ENCODE measurements at places on chromosomes 5 and 9.

DNA sequence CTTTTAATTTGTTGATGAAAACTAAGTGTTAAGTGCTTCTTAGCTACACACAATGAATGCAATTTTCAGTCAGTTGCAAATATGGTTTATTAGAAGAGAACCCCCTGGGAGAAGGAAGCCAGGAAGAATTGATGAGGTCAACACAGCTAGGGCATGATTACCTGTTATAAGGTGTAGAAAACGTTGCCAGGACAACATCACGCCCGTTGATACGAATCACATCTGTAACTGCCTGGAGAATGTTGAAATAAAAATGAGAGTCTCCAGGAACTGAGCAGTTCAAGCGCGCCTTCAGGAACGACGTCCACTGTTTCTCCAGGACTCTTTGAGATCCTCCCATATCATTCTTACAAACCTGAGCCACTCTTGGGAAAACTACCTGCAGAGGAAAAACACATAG lies 88.0 kb downstream of the SEMA6A start:
- DNase-seq = peak; percentile 17

DNA sequence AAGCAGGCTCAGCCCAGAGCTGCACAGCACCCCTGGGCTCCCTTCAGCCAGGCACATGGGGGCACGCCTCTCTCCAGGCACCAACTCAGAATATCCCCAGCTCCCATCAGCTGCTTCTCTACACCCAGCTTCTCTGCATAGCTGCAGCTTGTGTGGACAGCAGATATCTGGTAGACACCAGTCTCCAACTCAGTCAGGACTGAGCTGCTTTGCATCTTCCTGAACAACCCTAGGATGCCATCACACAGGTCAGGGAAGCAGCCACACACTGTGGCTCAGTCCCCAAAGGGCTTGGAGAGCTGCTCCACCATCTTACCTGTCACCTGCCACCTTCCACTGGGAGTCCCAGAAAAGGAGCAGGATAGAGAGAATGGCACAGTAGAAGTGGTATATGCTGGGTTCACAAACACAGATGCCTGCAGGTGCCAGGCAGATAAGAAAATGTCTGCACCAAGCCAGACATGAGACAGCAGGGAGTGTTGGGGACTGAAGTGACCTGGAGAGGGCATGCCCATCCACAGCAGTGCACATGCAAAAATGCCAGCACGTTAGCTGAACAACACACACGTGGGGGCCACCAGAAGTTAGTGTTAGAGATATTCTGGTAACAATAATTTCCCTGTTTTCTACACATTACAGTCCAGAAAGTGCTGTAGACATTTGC lies 42.0 kb downstream of the THBS4 start:
- no peak for DNase-seq

GRCh38 chr5:25412116-25412661 lies 767.4 kb upstream of the CDH10 start:
- no peak for DNase-seq

GRCh38 chr9:34686231-34686630 lies 4.8 kb downstream of the CCL19 start:
- DNase-seq = no peak

DNA sequence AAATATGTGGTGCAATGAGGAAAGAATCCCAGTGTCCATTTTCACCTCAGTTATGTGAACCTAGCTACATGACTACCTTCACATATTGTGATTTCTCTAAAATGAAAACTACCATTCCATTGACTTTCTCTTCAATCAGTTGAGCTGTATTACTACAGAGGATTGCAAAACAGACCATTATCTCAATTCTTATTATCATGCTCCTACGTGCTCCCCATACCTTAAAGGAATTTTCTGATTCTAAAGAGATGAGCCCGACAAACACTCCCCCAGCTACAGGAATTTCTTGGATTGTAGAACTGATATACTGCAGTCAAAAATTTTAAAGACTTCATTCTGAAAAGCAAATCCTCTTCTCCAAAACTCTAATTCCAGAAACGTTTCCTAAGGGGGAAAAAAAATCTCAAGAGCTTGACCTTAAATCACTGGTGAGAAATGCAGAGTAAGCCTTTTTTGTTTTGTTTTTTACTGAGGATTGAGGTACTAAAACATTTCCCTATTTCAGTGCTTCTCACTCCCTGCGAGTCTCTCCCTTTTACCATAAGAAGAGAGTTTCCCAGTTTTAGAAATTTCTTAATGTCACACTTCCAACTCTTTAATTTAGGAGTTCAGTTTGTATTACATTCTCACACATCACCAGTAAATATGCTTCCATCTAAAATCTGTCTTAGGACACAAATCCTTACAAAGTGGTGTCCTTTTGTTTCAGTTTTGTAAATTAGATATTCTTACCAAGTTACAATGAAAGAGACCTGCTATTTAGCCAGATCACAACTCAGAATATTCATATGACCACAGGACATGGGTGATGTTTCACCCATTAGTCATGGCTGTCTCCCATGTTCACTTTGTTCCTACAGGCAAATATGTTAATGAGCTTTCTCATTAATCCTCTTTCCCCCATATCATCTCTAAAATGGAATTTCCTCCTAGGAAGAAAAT lies 203.8 kb downstream of the TSSK1B start:
- peak; percentile 86 for DNase-seq

GRCh38 chr9:86685556-86685955 lies 261.8 kb downstream of the GAS1 start:
- DNase-seq = no peak

DNA sequence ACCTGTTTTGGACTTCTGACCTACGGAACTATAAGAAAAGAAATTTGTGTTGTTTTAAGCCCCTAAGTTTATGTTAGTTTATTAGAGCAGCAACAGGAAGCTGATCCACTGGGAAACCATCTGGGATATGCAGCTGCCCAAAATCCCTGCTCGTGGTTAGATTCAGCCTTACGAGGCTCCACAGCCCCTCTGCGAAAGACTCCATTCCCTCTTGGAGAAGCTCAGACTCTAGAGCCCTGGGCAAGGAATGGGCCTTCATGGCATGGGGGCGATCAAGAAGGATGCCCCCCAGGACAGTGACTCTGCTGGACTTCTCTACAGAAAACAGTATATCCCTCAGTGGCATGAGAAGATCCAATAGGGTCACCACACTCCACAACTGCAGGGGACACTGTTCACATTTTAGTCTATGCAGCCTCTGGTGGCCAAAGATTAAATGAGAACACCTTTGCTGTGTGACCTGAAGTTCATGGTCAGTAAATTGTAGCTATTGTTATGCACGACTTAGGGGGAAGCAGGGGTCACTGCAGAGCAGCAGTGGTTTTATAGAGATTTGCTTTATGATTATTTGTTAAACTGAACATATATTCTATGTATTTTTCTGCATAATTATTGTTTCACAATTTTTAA lies 21.1 kb downstream of the IRF1 start:
- no peak for DNase-seq

DNA sequence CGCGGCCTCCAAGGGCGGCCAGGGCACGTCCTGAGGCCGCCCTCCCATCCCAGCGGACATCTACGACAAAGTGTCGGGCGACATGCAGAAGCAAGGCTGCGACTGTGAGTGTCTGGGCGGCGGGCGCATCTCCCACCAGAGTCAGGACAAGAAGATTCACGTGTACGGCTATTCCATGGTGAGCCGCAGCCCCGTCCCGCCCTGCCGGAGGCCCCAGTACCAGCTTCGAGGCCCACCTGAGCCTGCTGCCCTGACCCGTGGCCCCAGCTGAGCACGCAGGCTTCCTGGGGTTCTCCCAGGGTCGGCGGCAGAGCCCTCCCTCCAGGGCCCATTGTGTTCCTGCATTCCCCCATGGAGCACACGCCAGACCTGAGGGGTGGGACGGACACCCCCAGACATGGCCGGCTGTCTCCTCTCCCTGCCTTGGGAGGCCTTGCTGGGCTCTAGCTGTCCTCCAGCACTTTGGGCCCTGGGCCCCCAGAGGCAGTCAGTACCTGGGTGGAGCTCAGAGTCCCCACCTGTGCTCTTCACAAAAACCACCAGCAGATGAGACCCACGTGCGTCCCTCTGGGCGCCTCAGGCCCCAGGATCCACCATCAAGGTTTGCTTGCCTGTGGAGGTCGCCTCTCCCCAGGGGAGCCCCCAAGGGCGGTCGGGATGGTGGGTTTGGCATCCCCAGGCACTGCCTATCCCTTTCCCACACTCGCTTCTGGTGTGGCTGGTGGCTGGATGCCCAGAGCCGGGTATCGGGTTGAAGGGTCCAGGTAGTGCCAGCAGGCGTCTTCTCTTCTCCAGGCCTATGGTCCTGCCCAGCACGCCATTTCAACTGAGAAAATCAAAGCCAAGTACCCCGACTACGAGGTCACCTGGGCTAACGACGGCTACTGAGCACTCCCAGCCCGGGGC lies 1.0 kb downstream of the PHPT1 start:
- DNase-seq = no peak

DNA sequence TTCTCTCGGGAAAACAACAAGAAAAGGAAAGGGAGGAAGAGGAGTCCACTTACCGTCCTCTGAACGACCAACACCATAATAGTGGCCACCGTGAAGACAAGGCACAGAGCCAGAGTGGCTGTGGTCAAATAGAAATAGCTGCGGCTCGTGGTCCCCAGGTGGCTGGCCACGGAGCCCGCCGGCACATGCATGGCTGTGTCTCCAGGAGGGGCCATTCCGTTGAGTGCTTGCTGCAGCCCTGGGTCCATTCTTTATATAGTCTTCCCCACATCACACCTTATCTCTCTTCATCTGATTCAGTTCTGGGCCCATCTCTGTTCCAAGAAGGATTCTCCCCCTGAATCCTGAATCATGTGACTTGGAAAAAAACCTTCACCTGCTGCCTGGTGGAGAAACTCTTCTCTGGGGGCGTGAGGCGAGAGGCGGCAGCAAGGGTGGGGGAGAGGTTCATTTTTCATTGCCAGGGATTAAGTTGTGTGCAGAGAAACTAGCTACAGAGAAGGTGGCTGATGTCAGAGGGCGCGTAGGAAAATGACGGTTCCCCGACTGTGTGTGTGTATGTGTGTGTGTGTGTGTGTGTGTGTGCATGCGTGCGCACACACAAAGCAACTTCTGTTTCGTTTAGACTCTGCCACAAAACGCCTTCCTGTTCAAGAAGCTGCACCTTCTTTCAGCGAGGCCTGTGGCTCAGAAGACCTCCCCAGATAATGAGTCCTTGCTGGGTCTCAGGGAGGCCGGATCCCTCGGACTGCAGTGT lies at the start of gene TNFSF8:
TNFSF8 (minus strand) TSS at position 536 of the 757 bp plus-strand sequence; CDS start at position 248, 288 bp downstream.
- no peak for DNase-seq

DNA sequence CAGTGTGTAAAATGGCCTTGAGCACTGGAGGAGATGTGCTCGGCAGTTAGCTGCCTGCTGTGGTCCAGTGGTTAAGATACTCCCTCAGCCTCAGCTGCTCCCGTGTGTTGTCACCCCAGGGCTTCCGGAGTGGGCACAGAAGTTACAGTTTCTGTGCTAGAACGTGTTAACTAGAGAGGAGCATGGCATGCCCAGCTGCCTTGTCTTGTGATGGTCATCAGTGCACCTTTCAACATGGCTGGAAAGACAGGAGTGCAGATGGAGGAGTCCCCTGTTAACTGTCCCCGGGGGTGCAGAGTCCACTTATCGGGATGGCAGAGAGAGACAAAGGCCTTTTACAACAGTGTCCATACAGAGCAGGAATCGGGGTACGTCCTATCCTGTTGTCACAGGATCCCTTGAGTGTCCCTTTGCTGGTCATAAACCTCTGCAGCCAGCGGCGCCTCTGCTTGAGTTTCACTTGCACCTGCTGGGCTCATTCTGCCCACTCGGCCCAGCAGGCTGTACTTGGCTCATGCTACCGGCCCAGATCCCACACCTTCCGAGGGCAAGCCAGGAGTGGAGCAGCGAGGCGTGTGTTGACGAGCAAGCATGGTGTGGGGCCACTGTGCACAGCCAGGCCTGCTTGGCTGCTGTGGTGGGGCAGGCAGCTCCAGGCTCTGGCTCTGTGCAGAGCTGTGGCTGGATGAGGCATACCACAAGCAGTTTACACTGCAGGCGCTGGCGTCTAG lies 112.6 kb downstream of the EHMT1 start:
- DNase-seq = no peak

Measured in epithelial cell of esophagus (primary cell).